ENCODE measurements at places on chromosomes 5 and 9. TPM values are rescaled to one million over a fixed set of nuclear protein-coding genes. Genes with fewer than 3 reads are reported as not detected.

Gene CTSV
- 36.9 TPM for total RNA-seq

Gene PCDHGA4
- not detected for total RNA-seq

Gene FOXD4L4
- not detected for total RNA-seq

Gene TEK
- total RNA-seq = under 0.01 TPM

Gene PCDHAC1
- 0.48 TPM for total RNA-seq
